ENCODE measurements at places on chromosomes 6 and 20. TPM values are rescaled to one million over a fixed set of nuclear protein-coding genes. Genes with fewer than 3 reads are reported as not detected.

- no peak for DNase-seq
- H3K27ac ChIP-seq = no peak overlapping the region
- peaks cover 16% of the 10 kb centered on the region for H3K4me1 ChIP-seq
- no peaks in the 10 kb centered on the region for H3K27me3 ChIP-seq
- no peak overlapping the region for H3K4me3 ChIP-seq
Observed at GRCh38 chr6:13117570-13117969, 210.8 kb downstream of the TBC1D7 start.

GRCh38 chr6:7242835-7243178 is 70.2 kb downstream of the SSR1 start:
- peaks cover 25% of the 10 kb centered on the region for H3K36me3 ChIP-seq
- H3K27ac ChIP-seq = peak overlapping the region; percentile 71
- H3K4me1 ChIP-seq = peaks cover 13% of the 10 kb centered on the region
- H3K4me3 ChIP-seq = no peak overlapping the region
- H3K27me3 ChIP-seq = no peaks in the 10 kb centered on the region
- no peak for DNase-seq

Gene HNF4A
- total RNA-seq = not detected

Gene ACTL10
- 3.9 TPM for total RNA-seq

- no peak for DNase-seq
- H3K4me3 ChIP-seq = no peak overlapping the region
- no peaks in the 10 kb centered on the region for H3K4me1 ChIP-seq
- H3K27me3 ChIP-seq = no peaks in the 10 kb centered on the region
Observed at GRCh38 chr6:124917769-124918168, 44.5 kb upstream of the RNF217 start.

GRCh38 chr6:142871910-142872331 is 73.1 kb downstream of the HIVEP2 start:
- H3K27ac ChIP-seq = no peak overlapping the region
- DNase-seq = no peak
- H3K36me3 ChIP-seq = no peaks in the 10 kb centered on the region
- peaks cover 11% of the 10 kb centered on the region for H3K4me1 ChIP-seq

GRCh38 chr20:61604549-61604948 is 352.5 kb downstream of the CDH4 start:
- H3K4me3 ChIP-seq = no peak overlapping the region
- H3K27me3 ChIP-seq = no peaks in the 10 kb centered on the region
- DNase-seq = no peak

GRCh38 chr6:126664271-126664670 is 324.4 kb downstream of the CENPW start:
- H3K4me1 ChIP-seq = no peaks in the 10 kb centered on the region
- no peaks in the 10 kb centered on the region for H3K36me3 ChIP-seq
- no peak overlapping the region for H3K27ac ChIP-seq
- H3K4me3 ChIP-seq = no peak overlapping the region
- no peaks in the 10 kb centered on the region for H3K27me3 ChIP-seq
- DNase-seq = no peak

Gene NHLRC1
- total RNA-seq = 4.2 TPM

DNA sequence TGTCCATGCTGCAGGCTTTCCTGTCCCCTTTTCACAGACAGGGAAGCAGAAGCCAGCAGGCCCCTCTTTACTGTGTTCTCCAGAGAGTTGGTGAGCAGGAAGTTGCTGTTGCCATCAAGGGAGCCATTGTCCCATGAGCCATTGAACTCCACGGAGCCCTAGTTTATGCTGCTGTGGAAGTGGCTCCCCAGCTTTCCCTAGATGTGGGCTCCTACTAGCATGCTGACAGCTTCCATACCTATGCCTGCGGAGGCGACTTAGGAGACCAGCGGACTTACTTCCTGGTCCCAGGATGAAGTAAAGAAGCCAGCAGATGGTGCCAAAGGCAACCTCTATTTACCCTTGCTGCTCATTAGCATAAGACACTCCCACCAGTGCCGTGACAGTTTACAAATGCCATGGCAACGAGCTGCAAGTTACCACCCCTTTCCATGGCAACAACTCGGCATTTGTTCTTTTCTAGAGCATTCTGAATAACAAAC is 30.8 kb upstream of the FKBP1A start:
- H3K4me1 ChIP-seq = no peaks in the 10 kb centered on the region
- DNase-seq = no peak
- no peak overlapping the region for H3K4me3 ChIP-seq
- no peaks in the 10 kb centered on the region for H3K27me3 ChIP-seq
- H3K36me3 ChIP-seq = no peaks in the 10 kb centered on the region
- no peak overlapping the region for H3K27ac ChIP-seq

DNA sequence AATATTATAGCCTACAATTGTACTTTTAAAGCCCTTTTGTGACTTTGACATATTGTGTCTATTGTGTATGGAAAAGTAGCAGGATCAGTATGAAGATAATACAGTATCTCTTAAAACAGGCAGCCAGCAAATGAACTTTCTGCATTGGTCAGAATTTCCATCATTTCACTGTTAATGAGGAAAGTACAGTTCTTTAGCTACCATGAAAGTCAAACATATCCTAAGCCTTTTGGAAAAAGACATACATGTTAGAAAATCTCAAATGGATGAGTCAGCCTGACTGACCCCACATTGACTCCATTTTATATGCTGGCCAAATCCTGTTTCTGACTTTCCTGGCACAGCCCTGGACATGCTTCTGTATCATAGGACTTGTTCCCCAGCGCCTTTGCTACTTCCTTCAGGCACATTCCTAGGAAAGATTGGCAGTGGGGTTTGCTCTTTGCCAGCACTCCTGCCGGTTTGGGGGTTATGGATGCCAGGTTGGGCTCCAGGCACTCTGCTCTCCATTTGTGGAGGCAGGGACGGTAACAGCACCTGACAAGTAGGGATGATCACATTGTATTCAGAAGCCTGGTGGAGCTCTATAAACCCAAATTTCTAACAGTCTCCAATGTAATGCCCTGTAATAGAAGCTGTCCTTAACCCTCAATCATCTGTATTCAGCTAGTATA is 43.7 kb downstream of the TOP1 start:
- H3K36me3 ChIP-seq = no peaks in the 10 kb centered on the region
- peaks cover 64% of the 10 kb centered on the region for H3K4me1 ChIP-seq
- peak overlapping the region; percentile 18 for H3K27ac ChIP-seq
- H3K4me3 ChIP-seq = no peak overlapping the region
- peak; percentile 42 for DNase-seq

GRCh38 chr6:94272327-94272726 is 853.0 kb upstream of the EPHA7 start:
- DNase-seq = no peak
- H3K36me3 ChIP-seq = no peaks in the 10 kb centered on the region
- H3K27ac ChIP-seq = no peak overlapping the region
- no peak overlapping the region for H3K4me3 ChIP-seq

Gene UNC5CL
- total RNA-seq = 2.0 TPM

- H3K4me3 ChIP-seq = no peak overlapping the region
- no peaks in the 10 kb centered on the region for H3K27me3 ChIP-seq
- H3K36me3 ChIP-seq = no peaks in the 10 kb centered on the region
- no peak overlapping the region for H3K27ac ChIP-seq
- H3K4me1 ChIP-seq = no peaks in the 10 kb centered on the region
- no peak for DNase-seq
Observed at GRCh38 chr6:167161851-167162467, 4.2 kb upstream of the GPR31 start.

DNA sequence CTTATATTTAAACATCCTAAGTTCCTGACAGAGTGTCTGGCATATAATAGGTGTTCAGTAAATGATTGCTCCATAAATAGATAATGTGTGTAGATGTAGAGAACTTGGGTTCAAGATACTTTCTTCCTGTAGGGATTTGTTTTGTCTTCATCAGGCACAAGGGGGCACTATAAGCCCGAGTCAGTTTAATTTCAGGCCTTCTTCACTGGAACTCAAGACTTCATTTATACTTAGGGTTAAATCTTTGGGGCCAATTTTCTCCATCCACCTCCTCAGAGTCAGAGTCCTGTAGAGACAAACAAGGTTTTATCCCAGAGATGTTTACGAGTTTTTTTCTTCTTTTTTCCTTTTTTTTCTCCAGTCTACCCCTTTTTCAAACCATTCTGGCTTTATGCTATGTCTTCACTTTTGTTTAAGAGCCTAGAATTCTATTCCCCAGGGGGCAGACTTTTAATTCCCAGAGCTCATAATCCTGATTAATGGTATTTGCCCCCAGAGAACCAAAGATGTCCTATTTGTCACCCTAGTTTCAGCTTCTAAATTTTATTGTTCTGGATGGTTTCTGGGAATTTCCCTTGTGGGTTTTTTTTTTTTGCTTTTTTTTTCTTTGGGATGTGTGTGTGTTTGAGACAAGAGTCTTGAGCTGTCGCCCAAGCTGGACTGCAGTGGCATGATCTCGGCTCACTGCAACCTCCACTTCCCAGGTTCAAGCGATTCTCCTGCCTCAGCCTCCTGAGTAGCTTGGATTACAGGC is 88.4 kb downstream of the HFE start:
- no peaks in the 10 kb centered on the region for H3K4me1 ChIP-seq
- H3K27me3 ChIP-seq = no peaks in the 10 kb centered on the region
- no peak overlapping the region for H3K27ac ChIP-seq

DNA sequence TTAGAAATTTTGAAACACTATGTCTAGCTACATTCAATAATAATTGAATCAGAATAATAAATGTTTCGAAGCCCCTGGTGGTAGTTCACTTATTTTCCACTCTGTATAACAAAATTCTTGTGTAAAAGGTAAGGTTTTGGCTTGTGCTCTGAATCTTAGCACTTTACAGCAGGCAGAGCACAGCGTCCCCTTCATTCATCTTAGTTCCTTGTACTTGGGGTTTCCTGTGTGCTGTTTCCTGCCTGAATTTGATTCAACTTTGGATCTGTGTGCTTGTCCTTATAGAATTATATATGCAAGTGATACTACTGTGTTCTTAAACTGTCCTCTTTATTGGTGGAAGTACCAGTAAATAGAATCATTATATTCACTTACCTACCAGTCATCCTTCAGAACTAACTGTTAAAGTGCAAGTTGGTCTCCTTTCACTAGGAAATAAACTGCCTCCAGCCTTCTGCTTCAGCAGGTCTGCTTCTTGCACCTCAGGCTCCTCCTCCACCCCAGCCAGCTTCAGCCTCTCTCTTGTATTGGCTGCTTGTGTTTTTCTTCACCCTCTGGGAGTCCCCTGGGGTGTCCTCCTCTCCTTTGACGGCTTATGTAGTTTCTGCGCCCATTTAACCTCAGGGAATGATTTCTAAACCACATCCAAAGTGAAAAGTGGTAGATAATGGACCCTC is 28.8 kb upstream of the TULP4 start:
- H3K4me1 ChIP-seq = peaks cover 24% of the 10 kb centered on the region
- peak; percentile 27 for DNase-seq
- no peaks in the 10 kb centered on the region for H3K27me3 ChIP-seq

DNA sequence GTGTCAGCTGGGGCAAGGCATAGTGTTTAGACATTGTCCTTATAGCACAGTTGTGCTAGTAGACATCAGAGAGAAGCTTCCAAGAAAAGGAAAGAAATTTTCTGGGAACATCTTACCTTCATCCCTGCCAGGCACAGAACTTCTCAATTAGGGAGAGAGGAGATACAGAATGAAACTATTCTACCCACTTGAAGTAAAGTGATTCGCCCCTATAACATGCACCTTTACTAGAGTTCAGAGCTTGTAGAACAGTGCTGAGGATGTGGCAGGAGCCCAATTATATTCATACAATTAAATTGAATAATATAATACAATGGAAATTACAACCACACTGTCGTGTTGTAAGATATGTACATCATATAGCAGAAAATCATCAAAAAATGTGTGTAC is 1063.9 kb upstream of the CITED2 start:
- H3K27me3 ChIP-seq = no peaks in the 10 kb centered on the region
- H3K36me3 ChIP-seq = no peaks in the 10 kb centered on the region
- no peak overlapping the region for H3K27ac ChIP-seq
- DNase-seq = no peak

Gene GATA5
- total RNA-seq = 0.33 TPM

DNA sequence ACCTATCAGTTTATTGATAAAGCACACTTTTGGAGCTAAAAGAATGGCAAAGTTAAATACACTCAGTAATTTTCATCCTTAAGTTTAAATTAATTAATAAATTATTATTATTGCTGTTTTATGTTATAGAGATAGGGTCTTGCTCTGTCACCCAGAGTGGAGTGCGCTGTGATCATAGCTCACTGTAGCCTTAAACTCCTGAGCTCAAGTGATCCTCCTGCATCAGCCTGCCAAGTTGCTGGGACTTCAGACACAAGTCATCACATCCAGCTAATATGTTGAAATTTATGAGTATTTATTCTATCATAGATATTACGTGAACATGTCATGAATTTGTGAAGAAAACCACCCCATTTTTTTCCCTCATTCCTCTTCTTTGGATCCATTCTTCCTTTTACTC is 64.2 kb downstream of the GJA1 start:
- H3K27me3 ChIP-seq = no peaks in the 10 kb centered on the region
- no peak overlapping the region for H3K27ac ChIP-seq
- DNase-seq = peak; percentile 59

Gene MYLK4
- 1.1 TPM for total RNA-seq

DNA sequence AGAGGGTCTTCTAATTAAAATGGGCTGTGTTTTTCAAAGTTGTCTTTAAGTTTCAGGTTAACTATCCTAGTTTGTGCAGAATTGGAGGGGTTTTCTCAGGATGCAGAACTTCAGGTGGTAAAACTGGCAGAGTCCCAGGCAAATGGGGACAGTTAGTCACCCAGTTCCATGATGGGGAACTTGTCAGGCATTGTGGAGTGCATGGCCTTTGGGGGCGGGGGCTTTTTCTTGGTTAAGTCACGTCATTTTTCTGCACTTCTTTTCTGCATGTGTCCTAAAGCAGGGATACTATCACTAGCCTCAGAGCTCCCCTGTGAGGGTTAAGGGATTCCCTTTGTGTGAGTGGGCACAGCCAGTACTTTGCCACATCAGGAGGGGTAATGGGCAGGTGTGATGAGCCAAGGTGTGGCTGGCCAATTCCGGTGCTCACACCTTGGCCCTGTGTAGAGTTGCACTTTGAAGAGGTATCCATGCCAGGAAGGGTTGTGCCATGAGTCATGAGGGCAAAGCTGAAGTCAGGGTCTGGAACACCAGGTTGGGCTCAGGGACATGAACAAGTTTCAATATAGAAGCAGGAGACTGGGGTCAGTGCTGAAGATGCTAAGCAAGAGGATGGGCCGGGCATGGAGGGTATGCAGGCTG is 126.0 kb upstream of the RREB1 start:
- no peak overlapping the region for H3K4me3 ChIP-seq
- peaks cover 2% of the 10 kb centered on the region for H3K4me1 ChIP-seq
- DNase-seq = peak; percentile 74
- H3K27me3 ChIP-seq = no peaks in the 10 kb centered on the region

Gene PROCR
- 50.8 TPM for total RNA-seq

DNA sequence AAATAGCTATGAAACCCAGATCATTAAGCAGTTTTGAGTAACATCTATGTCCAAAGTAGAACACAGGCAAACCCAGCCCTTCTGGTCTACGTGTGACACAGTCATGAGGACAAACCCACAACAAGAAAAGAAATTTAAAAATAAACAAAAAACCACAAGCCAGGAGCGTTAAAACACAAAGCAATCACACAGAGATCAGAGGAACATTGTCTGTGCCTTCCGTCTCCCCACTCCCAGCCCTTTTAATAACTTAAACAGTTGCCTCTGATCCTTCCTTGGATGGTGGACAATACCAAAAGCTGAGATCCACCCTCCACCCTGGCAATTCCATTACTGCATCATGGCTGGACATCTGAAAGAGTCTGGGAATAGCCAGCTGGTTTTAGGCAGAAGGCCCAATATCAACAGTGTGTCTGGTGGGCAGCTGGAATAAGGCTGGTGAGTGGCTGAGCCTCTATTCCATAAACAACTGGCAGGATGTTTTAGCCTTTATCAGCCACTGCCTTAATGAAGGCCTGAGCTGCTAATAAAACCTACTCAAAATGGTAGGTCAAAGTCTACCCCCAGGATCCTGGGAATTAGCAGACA is 15.7 kb upstream of the LAMA4 start:
- H3K4me1 ChIP-seq = no peaks in the 10 kb centered on the region
- H3K27ac ChIP-seq = no peak overlapping the region
- no peaks in the 10 kb centered on the region for H3K36me3 ChIP-seq
- H3K27me3 ChIP-seq = no peaks in the 10 kb centered on the region

Gene PTCRA
- total RNA-seq = not detected

Gene FHL5
- total RNA-seq = 10.1 TPM

All from thyroid gland (tissue), 4 donors.